ENCODE measurements at places on chromosomes 7 and 10. TPM values are rescaled to one million over a fixed set of nuclear protein-coding genes. Genes with fewer than 3 reads are reported as not detected.

- DNase-seq: no peak
Observed at GRCh38 chr7:93115796-93116195, 2.0 kb downstream of the SAMD9 start.

FOXI2 gene
- not detected for total RNA-seq

DNA sequence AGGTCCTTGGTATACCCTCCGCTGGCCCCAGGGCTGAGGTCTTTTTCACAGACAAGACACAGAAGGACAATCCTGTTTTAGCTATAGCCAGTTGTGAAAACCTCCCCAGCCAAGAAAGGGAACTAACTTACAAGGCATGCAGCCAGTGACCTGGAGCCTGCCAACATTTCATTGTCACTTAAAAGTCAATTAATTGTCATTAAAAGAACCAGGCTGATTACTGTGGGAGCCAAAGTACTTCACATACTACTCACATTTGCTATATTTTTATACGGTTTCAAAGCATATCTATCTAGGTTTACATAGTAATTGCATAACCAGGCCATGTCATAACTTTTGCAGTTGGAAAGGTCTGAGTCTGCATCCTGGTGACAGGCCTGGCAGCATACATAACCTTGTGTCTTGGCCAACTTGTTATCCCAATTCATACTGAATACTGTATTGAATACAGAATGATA lies 31.1 kb downstream of the NRBF2 start:
- no peak for DNase-seq

DNA sequence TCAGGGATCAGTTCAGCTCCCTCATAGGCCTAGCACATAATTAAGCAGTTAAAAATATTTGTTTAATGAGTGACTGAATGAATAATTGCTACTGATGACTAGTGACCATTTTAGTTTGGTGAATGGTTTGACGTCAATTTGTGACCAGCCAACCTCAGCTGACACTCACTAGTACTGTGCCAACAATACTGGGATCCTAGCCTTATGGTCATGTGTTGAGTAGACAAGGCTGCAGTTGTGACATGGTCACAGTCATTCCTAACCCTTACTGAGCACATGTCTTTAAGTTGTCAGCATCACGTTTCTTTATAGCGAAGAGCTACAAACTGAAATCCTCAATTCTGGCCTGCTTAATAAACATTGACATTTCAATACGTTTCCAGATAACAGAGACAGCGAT lies 86.9 kb upstream of the SLC26A5 start:
- DNase-seq: no peak

DNA sequence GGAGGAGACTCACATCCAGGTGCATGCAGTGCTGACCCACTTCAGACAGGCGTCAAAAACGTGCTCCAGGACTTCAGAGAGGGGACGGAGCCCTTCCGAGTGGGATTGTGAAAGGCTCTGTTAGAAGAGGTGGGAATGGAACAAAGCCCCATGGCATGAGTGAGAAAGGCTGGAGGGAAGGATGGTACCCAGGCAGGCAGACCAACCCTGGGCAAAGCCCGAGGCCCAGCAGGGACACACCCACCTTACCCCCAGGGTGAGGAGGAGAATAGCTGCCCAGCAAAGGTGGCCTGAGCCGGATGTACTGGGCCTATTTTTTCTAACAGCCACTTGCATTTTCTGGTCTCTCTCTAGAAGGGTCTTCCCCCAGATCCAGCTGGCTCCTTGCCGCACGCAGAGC lies 14.8 kb downstream of the CHAT start:
- DNase-seq: no peak

SHH gene
- not detected for total RNA-seq

- DNase-seq: no peak
Observed at GRCh38 chr10:54402576-54402975, 398.5 kb downstream of the PCDH15 start.

GRCh38 chr10:120436439-120437112 lies 20.5 kb upstream of the PLPP4 start:
- no peak for DNase-seq

SPDYE8 gene
- total RNA-seq: not detected

GRCh38 chr7:149787428-149788299 lies 14.3 kb upstream of the ZNF467 start:
- no peak for DNase-seq

DNA sequence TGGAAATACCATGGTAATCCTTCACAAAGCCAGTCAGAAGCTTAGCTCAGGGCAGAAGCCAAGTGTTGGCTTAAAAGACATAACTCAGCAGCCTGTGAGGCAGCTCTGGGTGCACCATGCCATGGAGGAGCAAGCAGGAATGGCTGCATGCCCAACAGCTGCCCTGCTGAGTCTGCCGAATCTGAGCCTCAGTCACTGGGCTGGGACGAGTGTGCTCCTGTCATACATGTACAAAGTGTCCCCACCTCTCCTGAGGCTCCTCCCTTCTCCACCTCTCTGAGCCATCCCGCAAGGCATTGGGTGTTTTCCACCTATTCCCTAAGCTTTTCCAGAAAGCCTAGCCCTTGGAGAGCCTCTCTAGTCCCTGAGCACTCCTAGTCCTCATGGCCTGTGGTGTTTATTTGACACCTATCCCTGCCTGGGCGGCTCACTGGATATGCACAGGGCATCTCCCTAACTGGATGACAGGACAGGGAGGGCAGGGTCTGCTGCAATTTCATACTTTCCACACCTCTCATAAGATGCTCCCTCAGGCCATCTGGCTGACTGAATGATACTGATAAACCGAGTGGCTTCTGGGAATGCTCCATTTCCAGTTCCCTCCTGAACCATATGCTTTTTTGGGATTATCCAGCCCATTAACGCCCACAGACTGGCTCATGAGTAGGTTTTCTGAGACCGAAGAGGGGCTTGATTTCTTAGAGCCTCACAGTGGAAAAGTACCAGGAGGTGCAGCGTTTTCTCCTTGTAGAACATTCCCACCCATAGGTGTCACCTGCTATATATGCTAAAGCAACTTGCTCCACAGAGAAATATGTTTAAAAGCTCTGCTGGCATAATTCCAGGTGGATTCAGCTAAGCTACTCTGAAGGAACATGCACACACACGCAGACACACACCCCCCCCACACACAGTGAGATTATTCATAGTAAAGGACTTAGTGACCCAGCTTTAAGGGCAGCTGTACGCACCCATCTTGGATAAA lies 199.3 kb downstream of the SNX10 start:
- DNase-seq: no peak

CCAR1 gene
- 25.0 TPM for total RNA-seq

DNA sequence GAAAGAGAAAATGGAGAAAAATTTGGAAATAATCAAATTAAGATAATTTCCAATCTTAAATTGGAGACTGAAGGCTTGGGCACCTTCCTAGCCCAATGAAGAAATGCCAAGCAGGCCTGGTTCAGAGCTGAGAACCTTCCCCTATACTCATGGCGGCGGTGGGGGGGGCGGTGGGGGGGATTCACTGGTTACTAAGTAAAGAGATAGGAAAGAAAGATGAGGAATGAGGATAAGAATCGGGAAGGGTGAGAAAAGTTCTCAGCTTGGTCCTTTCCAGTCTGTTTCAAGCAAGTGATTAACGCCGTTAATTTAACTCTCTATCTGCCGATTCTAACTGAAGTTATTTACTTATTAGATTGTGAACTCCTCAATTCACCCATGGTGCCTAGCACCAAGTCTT lies 41.5 kb downstream of the DPY19L1 start:
- no peak for DNase-seq

DNA sequence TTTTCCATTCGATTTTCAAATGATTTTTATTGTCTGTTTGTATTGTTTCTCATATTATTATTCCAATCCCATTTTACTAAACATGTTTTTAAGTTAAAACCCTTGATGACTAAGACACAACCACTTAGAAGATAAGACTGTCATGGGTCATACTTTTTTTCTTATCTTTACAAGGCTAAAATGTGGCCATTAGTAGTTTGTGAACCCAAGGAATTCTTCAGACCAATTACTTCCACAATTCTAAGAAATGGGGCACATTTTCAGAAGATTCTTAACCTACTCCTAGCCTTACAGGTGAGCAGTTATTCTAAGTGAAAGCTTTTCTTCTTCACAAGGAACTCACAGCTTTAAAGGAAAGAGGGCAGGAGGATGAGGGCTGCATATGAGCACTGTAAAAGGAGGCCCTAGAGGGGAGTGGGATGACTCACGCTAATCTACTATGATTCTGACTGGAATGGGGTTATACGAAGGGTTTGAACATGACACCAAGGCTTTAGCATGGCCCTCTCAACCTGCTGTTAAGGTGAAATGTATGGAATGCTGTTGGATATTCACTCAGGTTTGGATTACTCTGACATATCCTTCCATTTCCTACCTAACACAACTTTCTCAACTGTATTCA lies 81.0 kb downstream of the SORCS1 start:
- no peak for DNase-seq

GRCh38 chr7:18338910-18339523 lies 156.5 kb upstream of the HDAC9 start:
- no peak for DNase-seq

All from right atrium auricular region (tissue), 2 donors.